ENCODE measurements at places on chromosomes 5 and 9.

- no peak for DNase-seq
Measured at GRCh38 chr9:96137671-96138429, 164.1 kb downstream of the HSD17B3 start.

- DNase-seq = no peak
Measured at GRCh38 chr9:33446240-33446945, 1.0 kb downstream of the AQP3 start.

- no peak for DNase-seq
Measured at GRCh38 chr9:137128158-137128861, 10.6 kb upstream of the GRIN1 start.

- peak; percentile 75 for DNase-seq
Measured at GRCh38 chr5:95731571-95732554, 727 bp downstream of the RHOBTB3 start.

GRCh38 chr9:129006328-129007034 is 21.6 kb downstream of the SH3GLB2 start:
- peak; percentile 79 for DNase-seq

GRCh38 chr5:139600336-139600949 is 39.3 kb downstream of the UBE2D2 start:
- DNase-seq = no peak

DNA sequence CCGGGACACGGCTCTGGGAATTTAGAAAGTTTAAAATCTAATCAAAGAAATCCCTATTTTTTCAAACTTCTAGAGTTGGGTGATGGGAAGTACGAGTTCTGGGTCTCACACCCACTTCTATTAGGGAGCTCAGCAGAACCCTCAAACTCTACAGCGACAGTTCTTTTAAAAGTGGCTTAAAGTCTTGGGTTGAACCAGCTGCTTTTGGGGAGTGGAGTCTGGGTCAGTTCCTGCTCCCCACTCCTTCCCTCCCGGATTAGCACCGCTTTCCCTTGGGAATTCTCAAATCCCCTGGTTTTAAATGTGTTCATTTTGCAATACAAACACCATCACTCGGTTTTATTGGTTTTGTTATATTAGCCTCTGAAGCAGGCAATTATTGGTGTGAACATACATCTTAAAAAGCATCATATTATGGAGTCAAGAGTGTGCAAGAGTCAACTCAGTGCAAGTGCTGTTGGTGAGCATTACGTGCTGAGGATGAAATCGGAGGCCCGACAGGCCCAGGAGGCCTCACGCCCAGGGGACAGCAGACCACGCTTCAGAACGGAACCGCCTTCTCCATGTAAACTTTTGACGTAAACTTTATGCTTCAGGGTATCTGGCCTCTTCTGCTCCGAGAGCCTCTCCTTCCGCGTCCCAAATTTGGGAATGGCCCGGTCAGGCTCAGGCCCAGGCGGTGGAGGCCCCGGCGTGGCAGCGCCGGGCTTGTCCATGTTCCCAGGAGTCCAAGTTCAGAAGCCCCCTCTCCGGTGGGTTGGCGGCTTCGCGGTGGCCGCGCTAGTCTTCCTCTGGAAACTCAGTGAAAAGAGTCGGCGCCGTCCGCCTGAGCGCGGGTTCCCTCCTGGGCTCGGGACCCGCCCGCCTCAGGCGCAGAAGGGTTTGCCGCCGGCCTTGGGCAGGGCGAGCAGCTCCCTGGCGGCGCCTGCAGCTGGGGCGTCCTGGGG is 5.3 kb downstream of the IRX4 start:
- no peak for DNase-seq

DNA sequence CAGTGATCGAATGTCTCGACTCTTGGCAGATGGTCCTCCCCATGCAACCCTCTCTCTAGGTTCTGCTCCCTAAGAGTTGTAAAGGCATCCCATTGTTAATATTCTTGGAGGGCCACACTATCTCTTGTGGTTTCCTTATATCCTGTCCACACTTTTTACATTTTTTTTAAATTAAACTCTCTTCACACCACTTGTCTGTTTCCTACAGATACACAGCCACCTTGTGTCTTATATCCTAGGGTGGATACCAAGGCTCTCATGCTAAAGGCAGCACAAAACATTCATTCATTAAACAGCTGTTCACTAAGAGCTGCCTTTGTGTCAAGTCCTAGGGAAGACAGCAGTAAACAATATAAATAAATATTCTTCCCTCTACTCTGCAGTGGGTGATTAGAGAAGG is 60.5 kb upstream of the SHISAL2B start:
- no peak for DNase-seq

DNA sequence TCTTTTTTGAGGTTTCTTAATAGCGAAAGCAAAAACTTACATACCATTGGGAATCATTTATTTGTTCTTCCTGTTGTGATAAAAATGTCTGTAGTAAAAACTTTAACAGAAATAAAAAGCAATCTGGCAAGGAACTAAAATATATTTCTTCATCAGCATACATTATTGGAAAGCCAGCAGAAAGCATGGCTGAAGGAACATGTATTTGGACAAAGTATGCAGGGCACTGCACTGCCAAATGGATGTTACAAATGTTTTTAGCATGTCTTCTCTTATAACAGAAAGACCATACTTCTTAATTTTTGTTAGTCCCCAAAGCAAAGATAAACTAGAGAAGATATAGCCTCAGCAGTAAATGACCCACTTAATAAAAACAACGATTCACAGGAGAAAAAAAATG is 80.5 kb downstream of the SMIM15 start:
- DNase-seq = no peak

DNA sequence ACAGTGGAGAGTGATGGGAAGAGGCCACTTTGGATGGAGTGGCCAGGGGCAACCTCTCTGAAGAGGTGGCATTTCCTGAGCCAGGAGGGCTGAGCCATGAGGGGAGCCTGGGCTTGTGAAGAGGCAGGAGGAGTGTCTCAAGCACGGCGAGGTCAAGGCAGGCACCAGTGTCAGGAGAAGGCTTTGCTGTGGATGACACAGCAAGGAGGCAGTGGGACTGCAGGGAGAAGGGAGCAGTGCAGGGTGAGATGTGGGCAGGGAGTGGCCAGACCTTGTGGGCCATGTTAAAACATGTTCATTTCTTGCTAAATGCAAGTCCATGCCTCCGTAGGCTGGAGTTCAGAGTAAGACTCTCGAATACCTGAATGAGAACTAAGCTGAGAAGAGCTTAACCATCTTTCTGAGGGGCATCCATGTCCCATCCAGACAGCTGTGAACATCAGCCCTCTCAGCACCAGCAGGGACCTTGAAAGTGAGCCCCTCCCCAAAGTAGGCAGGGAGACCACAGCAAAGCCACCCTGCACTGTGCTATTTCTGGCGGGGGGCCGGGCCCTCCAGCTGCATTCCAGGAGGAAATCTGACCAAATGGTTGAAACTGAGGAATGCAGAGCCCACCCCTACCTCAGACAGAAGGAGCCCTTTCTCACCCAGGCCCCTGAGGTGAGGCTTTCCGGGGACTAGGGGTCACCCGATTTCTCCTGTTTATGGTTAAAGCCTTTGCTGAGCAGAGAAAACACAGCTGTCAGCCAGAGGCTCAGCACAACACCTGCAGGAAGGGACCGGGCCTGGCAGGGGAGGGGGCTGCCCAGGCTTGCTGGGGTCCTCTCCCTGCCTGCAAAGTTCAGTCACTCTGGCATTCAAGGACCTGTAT is 16.1 kb upstream of the ARSI start:
- no peak for DNase-seq

DNA sequence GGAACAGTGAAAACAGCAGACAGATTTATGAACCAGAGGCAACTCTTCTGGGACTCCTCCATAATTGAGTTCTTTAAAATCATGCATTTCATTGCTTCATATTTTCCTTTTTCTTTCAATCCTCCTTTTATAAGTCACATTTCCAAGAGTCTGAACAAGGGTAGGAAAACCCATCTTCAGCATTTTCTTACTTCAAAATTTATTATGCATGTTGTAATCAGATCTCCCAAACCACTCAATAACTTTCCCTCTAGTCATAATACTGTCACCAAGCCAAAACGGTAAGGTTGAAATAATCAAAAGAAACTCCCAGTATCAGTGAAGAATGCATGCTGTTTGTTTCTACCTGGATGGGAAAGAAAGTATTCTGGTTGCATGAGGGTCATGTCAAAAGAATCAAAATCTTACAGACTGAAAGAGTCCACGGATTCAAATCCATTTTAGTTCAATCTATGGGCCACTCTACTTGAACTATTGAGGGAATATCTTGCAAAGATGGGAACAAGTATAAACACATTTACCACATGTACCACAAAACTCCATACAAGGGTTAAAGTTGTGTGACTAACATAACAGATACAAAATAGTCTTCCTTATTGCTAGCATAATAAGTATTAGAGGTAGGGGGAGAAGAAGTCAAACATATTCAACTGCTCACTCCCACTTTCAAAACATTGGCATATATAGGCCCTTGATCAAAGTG is 797.3 kb downstream of the MAT2B start:
- no peak for DNase-seq

DNA sequence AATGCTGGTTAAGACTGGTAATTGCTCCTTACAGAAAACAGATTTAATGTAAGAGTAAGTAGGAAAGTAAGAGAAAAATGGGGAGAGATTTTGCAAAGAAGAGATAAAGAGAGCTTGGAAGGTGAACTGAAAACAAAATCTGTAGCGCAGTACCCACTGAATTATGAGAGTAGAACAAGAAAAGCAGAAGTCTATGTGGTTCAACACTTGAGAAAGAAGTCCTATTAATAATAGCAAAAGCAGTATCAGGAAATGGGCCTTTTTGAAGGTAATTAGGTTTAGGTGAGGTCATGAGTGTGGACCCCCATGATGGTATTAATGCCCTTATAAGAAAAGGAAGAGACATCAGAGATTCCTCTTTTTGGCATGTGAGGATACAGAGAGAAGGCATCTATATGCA is 460.6 kb downstream of the CETN3 start:
- no peak for DNase-seq

DNA sequence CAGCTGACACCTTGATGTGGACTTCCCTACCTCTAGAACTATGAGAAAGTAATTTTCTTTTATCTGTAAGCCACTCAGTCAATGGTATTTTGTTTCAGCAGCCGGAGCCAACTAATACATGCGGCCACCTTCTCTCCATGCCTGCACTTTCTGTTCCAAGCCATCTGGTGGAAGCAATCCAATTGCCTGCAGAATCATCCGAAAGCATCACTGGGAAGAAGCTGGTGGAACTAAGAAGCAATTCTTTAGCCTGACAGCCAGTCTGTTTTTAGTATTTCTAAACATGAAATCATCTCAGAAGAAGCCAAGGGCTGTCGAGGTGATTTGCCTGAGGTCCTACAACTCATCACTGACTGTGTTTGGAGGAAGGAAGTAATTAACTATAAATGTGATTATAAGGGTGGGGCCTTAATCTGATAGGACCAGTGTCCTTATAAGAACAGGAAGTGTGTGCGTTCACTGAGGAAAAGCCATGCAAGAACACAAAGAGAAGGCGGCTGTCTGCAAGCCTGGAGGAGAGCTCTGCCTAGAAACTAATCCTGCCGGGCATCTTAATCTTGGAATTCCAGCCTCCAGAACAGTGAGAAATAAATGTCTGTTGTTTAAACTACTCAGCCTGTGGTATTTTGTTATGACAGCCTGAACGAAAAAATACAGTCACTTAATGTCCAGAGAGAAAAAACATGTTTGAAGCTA is 49.1 kb downstream of the NXNL2 start:
- no peak for DNase-seq

- no peak for DNase-seq
Measured at GRCh38 chr5:86360801-86361200, 256.9 kb upstream of the COX7C start.

DNA sequence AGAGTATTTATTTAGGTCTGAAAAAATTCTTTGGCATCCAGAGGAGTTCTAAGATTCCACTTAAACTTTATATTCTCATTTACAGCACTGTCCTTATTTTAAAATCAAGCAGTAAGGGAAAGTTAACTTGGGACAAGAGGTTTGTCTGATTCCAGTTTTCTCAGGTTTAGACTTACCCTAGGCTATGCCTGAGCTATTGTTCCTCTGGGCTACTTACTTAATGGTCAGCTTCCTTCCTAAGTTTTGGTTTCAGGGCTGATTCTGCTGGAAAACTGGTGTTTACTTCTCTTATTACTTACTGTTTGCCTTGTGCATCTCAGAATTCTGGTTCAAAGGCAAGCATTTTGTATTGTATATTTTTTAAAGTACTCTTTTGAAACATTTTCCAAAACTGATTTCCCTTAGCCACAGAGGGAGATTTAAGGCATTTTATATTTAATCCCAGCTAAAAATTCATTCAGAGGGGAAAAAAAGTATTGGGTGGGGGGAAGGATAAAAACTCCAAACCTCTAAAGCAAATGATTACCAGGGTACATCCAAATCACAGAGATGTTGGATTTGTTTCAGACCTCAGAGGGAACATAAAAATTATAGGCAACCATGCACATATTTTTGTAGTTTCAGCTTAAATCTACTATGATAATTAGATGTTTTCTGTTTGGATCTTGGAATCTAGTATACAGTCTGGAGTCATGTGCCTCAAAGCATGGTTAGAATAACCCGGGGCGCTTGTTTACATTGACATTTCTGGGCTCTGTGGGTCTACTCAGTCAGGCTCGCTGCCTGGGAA is 290.0 kb downstream of the ARHGAP26 start:
- DNase-seq = no peak

DNA sequence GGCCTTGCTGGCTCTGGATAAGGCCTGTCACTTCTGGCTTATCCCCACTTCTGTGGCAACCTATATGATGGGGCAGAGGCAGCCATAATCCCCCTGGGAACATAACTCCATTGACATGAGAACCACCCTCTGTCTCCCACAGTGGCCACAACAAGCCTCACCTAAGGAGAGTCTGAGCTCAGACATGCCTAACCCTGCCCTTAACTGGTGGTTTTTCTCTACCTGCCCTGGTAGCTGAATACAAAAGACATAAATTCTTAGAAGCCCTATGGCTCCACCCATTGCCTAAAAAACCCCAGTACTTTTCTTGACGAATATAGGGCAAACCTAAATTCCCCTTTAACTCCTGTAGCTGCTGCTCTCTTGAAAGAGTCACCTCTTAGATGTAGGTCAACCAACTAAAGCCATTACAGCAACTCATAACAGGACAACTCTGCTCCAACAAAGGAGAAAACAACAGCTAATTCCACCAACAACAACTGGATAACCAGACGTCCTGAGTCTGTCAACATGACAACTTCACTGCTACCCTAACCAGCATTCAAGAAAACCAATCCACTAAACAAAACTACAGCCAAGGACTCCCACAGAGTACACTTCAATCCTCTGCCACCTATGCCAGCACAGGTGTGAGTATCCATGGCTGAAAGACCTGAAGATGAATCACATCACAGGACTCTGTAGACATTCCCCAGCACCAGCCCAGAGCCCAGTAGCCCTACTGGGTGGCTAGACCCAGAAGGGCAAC is 427.7 kb downstream of the PRELID2 start:
- no peak for DNase-seq

DNA sequence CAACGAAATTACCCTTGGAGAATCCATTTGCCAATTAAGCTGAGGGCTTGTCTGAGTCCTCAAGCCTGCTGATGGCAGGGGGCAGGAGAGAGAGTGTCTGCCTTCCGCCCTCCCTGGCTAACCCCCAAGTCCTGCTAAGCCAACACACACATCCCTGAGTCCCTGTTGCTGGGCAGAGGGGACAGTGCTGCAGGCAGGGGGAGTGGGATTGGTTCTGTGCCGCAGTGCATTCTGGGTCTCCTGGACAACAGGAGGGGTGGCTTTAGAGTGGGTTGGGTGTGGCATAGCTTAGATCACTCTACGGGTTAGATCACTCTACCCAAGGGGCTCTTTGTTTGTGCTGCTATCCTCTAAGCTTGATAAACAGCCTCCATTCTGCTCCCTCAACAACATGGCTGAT is 427.7 kb downstream of the CDK5RAP2 start:
- no peak for DNase-seq

GRCh38 chr9:36665921-36666431 is 93.3 kb downstream of the MELK start:
- no peak for DNase-seq
